Nephron progenitor cell (in vitro differentiated cells): ENCODE measurements at places on chromosomes 6 and 20.
A peak's percentile ranks its signal among the peaks of the same experiment; 100 is the strongest.

DNA sequence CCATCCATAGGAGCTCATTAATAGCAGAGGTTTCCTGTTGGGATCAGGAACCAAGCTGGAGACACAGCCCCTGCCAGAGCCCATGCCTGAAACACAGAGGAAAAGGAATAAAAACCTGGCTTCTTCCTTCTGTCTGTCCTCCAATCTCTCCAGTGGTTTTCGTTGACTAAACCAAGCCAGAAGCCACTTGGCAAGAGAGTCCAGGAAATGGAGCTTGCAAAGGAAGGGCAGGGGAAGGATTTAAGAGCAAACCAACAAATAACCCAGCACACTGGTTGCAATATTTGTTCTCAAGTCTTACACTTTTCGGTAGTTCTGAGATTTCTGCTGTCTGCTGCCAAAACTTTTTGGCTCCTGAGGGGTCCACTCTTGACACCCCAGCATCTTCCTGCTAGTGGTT lies 137.0 kb upstream of the BMP2 start:
- no peak for DNase-seq

DNA sequence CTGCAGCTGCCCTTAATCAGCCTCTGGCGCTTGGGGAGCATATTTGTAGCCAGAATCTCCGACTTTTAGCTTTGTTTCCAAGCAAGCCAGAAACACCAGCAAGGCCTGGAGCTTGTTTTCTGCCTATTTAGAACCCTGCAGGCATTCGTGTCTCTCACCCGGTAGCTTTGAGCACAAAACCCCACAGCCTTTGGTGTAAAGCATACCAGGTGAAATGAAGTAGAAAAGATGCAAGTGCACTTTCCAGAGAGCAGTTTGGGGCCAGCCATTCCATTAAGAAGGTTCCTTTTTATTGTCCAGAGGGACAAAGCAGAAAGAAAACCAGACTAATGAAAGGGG lies 736 bp downstream of the FAM217B start:
- DNase-seq, result no peak

GRCh38 chr6:26267083-26267589 lies 97.9 kb upstream of the BTN3A2 start:
- no peak for DNase-seq

DNA sequence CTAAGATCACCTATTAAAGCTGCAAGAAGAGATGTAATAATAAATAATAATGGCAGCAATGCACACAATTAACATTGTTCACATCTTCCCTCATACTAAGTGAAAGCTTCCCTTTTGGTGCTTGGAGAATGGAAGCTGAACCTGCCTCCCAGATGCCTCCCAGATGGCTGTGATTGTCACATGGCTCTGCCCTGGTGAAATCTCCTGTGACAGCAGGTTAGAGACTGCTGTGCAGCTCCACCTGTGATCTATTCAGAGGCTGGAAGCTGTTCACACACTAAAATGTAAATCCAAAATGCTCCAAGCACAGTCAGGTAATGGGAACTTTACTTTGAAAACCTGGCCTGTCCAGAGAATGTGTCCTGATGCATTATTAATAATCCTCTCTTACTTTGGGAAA lies 41.7 kb upstream of the RGS17 start:
- DNase-seq, result no peak

DNA sequence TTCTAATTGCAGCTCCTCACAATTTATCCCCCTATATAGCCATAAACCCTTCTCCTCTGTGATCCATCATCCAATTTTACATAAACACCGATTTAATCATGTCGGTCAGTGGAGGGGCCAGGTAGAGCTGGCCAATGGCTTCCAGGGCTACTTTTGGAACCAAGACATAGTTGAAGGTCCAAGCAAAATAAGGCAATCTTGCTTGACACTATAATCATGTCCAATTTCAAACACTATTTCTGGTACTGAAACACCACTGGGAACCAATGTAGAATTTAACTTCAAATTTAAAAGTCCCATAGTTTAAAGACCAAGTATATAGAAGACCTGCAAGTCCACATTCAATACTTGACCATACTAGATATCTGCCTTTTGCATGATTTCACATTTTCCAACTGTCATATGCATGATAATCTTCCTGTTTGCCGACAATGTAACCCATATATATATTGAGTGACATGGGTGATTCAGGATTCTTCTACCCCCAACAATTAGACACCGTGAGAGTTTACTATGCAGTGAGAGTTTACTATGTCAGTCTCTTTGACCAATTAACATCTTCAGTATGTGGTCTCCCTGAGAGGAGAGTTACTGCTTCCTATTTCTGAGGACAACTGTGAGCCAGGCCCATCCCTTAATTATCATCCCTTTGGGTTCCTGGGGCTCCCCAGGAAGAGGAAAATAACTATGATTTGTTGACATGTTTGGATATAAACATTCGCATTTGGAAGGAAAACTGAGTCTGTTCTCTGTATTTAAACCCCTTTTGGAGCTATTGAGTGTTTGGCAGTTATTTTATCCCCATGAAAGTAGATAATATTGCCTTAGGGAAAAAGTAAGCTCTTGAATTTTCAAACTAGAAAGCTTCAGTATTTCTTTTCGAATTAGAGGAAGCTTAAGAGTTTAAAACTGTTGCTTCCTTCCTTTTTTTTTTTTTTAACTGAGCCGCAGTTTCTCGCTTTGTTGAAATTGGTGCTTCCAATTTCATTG lies 31.8 kb downstream of the SAMD3 start:
- no peak for DNase-seq

DNA sequence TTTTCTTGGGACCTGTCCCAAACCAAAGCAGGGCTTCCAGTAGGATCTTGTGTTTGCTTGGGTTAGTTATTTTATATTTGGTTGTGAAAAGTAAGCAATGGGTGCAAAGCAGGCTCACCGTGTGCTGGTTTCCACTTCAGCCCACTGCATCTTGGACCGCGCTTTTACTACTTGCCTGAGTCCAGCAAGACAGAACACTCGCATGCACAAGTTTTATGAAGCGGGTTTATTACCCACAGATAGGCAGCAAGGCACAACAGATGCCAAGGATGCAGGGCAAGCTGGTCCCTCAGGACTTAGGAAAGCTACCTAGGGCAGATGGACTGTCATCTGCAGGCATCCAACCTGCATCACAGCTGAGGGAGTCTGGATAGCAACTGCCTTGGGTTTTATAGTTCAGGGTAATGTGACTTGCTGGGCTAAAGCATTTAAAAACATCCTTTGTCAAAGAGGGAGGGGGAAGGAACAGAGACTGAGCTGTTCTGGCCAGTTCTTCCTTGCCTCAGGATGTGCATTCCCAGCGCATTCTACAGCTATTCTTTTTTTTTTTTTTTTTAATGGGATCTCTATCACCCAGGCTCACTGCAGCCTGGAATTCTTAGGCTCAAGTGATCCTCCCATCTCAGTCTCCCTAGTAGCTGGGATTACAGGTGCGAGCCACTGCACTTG lies 18.5 kb downstream of the CITED2 start:
- no peak for DNase-seq

DNA sequence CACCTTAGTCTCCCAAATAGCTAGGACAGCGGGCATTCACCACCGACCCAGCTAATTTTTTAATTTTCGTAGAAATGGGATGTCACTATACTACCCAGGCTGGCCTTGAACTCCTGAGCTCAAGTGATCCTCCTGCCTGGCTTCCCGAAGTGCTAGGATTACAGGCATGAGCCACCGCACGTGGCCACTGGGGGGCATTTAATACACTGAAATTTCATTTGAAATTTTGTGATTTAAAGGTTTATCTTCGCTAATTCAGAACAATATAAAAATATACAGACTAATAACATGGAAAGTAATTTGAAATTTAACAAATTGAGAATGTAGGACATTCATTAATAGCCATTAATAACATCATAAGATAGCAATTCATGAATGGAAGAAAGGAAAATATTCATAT lies 20.5 kb upstream of the TBC1D32 start:
- DNase-seq, result no peak

DNA sequence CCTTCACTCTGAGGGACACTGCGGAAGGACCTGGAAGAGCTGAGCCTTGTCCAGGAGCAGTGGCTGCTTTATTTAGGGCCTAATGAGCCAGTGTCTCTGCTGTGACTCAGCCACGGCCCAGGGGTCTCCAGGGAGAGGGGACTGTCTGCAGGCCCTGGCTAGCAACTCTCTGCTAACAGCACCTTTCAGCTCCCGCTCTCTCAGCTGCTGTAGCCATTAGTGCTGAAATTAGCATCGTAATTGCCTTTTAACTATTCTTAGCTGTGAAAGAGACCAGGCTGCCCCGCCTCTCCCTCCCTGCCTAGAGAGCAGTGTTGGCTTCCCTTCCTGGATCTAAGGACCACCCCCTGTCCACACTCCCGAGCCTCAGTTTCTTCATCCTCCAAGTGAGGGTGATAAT lies 53.1 kb upstream of the SLC32A1 start:
- peak; percentile 19 for DNase-seq
